ENCODE measurements at places on chromosomes 1 and 21. TPM values are rescaled to one million over a fixed set of nuclear protein-coding genes. Genes with fewer than 3 reads are reported as not detected.

DNA sequence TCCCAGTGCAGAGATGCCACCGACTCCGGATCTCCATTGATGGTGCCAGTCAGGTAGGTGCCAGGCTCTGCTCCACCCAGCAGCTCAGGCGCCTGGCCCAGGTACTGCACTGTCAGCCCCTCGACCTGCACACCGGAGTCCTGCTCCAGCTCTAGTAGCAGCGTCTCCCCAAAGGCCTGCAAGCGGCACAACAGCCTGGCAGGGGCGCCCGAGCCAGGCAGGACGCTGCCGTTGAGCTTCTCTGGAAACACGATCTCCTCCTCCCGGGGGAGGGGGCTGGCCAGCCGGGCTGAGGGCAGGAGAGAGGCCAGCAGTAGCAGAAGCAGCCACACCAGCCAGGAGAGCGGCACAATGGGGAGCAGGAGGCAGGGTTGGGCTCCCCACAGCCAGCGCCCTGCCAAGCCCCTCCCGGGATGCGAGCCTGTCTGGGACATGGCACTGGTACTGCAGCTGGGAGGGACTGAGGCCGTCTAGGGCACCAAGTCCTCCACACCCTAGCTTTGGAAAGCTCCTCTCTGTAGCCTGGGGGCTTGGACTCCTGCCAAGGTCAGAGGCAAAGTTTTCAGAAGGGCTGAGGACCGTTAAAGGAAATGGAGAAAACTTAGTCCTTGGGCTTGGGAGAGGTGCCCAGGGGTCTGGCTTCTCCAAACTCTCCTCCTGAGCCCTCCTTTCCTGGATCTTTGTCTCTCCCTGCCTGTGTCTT, 509 bp downstream of the ADAMTS4 start:
- H3K4me3 ChIP-seq = peak overlapping the region; percentile 39
- no peaks in the 10 kb centered on the region for H3K36me3 ChIP-seq
- peaks cover 62% of the 10 kb centered on the region for H3K4me1 ChIP-seq

GRCh38 chr1:174060090-174060489, 37.9 kb upstream of the RC3H1 start:
- H3K36me3 ChIP-seq = no peaks in the 10 kb centered on the region
- no peak overlapping the region for H3K27ac ChIP-seq
- no peaks in the 10 kb centered on the region for H3K4me1 ChIP-seq
- no peak for DNase-seq
- no peak overlapping the region for H3K4me3 ChIP-seq
- no peaks in the 10 kb centered on the region for H3K27me3 ChIP-seq

DNA sequence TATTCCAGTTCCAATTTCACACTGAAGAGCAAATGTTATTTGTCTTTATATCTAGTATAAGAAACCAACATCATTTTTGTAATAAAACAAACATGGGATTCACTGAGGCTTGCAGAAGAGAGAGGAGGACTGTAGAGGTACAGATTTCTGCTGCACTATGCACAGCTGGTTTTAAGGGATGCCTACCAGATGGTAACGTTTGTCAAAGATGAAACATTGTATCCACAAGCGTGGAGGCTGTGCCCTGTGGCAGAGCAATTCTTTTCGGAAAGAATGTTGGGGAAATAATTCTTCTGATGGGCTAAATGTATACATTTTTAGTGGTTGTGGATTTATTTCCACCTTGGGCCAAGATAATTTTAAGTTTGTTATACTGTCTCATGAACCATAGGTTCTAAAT, 272.4 kb downstream of the DUSP10 start:
- no peak overlapping the region for H3K27ac ChIP-seq
- no peaks in the 10 kb centered on the region for H3K27me3 ChIP-seq
- H3K4me1 ChIP-seq = no peaks in the 10 kb centered on the region
- no peaks in the 10 kb centered on the region for H3K36me3 ChIP-seq
- H3K4me3 ChIP-seq = no peak overlapping the region

GRCh38 chr1:47623557-47623940, 185.7 kb downstream of the FOXD2 start:
- H3K36me3 ChIP-seq = no peaks in the 10 kb centered on the region
- H3K4me3 ChIP-seq = no peak overlapping the region
- DNase-seq = no peak
- no peak overlapping the region for H3K27ac ChIP-seq

GRCh38 chr21:25563361-25564116, 43.7 kb downstream of the MRPL39 start:
- no peaks in the 10 kb centered on the region for H3K36me3 ChIP-seq
- H3K27ac ChIP-seq = no peak overlapping the region
- no peaks in the 10 kb centered on the region for H3K4me1 ChIP-seq
- H3K4me3 ChIP-seq = no peak overlapping the region

FMO1 gene
- 0.60 TPM for polyA plus RNA-seq

DNA sequence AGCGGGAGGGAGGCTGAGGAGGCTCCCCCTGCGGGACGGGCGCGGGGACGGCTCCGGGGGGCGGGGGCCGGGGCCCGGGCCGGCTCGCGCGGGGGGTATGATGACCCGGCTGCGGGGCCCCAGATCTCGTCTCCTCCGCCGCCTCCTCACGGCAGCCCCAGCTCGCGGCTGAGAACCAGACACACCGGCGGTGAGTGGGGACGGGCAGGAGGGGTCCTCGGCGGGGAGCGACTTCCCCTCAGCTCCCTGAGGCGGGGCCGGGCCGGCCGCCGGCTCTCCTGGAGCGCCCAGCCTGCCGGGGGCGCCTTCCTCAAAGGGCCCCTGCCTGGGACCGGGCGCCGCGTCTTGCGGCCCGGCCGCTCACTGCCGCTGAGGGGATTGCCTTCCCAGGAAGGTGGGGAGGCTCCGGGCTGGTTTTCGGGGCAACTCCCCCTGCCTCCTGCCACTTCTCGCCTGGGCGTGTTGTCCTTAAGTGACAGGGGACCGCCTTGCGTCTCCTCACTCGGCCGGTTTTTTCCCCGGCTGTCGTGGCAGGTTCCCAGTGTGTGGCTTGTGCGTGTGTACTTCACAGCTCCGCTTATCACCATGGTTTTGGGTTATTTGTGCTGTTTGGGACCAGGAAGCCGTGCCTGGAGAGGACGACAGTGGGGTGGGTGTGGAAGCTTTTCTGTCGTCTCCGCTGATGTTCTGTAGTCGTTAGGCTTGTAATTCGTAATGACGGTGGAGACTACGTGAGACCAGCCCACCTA, 800 bp downstream of the HIPK1 start:
- H3K27me3 ChIP-seq = no peaks in the 10 kb centered on the region
- H3K36me3 ChIP-seq = no peaks in the 10 kb centered on the region
- DNase-seq = peak; percentile 76
- no peaks in the 10 kb centered on the region for H3K4me1 ChIP-seq
